COR-L47 (cell line): ENCODE measurements at places on chromosomes 2 and 18.

DNA sequence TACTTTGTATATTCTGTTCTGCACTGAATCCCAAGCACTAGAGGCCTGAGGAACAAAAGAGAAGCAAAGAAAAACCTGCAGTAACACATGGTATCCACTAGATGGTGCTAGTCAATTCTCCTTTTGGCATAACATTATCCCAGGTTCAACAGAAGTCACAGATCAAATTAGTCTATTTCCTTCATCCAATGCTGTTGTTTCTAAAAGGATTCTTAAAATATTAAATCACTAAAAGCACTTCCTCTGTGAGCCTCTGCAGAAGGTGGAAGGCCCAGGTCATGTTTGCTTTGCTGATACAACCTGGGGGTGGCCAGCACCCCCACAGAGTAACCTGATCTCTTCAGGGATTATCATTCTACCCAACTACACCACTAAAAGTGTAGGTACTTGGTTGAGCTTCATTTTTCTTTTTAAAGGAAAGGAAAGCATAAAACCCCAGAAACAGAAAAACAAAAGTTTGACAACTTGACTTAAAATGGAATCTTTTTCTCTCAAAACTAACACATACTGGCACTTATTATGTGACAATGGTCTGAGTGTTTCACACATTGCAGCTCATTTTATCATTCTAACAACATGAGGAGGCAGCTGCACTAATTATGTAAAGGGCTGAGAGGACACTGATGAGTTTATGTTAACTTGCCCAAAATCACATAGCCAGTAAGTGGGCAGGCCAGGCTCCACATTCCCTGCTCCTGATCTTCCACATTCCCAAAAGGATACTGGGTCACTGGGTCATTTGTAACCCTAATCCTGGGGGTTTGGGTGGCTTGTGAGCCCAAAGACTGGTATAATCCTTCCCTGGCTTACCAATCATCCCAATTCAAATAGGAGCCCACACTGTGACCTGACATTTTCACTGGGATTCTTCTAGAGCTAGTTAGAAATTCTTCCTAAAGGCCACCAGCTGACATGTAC lies 66.8 kb upstream of the DNER start:
- no peak for DNase-seq

DNA sequence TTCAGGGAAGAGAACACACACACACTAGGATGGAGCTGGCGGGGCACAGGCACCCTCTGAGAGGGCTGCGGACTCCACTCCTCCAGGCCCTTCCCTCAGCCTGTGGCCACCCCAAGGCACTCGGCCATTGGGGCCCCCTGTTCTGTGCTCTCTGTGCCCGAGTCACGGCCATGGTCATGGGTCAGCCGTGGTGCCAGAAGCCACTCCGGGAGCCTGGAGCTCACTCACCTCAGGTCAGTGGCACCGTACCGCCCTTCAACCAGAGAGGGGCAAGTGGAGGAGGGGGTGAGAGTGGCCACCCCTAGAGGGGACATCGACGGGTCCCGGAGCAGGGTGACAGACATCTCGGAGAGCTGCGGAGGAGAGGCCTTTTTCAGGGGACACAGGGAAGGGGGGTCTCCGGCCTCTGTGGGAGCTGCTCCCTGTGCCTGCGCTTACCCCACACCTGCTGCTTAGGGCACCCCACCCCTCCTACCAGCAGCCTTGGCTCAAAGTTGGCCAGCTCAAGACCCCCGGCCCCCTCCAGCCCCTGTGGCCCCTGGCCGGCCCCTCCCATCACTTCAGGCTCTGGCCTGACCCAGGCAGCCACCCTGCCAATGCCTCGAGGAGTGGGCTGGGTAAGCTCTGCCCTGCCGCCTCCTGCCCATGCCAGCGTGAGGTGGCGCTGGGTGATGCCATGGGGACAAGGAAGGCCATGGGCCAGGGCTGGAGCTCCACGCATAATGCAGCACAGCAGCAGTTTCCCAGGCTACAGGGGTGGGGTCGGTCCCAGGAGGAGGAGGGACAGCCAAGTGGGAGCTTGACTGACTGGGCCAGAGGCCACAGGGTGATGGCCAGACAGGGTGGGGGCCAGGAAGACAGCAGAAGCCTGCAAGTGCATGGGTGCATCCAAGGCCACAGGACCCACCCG lies 29.3 kb downstream of the AQP12A start:
- DNase-seq: no peak

DNA sequence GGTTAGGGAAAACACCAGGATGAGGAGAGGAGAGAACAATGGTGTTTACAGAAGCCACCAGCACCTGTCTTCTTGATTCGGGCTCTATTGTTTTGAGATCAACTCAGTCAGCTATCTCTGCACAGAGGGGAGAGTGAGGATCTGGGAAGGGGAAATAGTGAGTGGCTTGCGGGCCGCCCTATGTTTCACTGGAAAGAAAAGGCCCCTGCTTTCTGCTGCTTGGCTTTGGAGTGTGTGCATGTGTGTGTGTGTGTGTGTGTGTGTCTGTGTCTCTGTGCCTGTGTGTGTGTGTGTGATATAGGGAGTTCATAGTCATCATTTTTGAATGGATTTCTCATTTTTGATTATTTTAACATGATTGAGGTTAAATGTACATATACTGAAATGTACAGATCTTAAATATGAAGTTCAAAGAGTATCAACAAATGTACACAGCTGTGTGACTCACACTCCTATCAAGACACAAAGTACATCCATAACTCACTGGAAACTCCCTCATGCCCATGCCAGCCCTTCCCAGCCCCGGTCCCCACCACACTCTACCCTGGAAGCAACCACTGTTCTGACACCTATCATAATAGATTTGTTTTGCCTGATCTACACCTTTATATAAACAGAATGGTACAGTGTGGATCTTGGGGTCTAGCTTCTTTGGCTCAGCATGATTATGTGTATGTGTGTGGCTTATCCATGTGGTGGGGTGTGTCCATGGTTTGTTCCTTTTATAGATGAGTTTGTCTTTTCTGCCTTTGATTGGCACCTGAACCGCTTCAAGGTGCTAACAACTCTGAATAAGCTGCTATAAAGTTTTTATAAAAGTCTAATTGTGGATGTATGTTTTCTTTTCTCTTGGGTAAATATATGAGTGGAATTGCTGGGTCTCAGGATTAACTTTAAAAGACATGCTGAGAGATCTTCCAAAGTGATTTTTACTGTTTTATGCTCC lies 258.3 kb downstream of the SETBP1 start:
- DNase-seq: no peak

GRCh38 chr2:158154596-158154995 lies 52.9 kb downstream of the UPP2 start:
- DNase-seq: no peak

- no peak for DNase-seq
Measured at GRCh38 chr2:190404487-190404886, 3.7 kb upstream of the MFSD6 start.

- DNase-seq: no peak
Measured at GRCh38 chr2:215826838-215827441, 186.4 kb downstream of the MREG start.

DNA sequence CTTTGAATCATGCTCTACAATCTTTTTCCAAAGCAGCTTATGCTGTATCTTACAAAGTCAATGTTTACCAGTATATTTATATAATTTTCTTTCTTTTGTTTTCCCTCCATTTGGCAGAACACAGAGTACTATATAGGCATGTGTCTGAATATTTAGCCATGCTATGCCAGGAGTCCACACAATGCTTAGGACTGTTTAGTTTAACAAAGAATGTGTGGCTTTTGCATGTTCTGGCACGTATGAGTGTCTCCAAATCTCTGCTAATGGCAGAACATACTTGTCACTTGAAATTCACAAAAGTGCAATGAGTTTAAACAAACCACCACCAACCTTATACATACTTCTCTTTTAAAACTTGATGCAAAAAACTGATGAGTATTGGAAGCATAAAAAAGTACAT lies 268.0 kb downstream of the NR4A2 start:
- DNase-seq: no peak

GRCh38 chr2:150282357-150282756 lies 205.1 kb downstream of the RND3 start:
- DNase-seq: no peak

GRCh38 chr2:235244255-235245220 lies 249.3 kb upstream of the AGAP1 start:
- DNase-seq: no peak

- DNase-seq: no peak
Measured at GRCh38 chr18:8719192-8719591, 13.8 kb downstream of the MTCL1 start.

DNA sequence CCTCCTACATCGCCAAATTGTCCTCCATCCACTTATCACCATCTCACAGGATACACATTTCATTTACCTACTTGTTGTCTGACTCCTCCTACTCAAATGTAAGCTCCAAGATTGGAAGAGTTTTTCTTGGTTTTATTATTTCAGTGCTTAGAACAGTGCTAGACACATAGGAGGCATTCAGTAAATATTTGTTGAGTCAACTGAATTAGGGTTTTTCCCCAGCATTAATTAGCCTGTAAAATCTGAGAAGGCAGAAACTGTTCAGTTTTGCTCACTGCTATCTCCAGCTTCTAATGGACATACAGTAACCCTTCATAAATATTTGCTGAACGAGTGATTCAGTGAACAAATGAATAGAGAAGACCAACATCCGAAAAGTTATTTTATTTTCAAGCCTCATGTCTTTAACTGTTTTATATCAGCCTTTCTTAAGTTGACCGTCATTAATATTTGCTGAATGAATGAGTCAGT lies 800 bp downstream of the TTC21B start:
- DNase-seq: no peak

- DNase-seq: no peak
Measured at GRCh38 chr2:85554980-85555612, 6.2 kb downstream of the GGCX start.

DNA sequence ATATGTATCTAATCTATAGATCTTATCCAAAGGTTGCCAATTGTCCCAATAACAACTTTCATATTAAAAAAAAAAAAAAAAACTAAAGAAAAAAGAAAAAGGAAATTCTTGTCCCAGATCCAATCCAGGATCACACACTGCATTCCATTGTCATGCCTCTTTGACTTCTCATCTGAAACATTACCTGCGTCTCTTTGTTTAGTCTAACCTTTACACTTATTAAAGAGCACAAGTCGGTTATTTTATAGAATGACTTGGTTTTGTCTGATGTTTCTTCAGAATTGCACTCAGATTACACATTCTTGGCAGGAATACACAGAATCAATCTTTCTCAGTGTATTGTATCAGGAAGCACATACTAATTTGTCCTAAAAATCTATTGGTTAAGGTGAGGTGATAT lies 392.5 kb upstream of the KLHL29 start:
- DNase-seq: no peak

DNA sequence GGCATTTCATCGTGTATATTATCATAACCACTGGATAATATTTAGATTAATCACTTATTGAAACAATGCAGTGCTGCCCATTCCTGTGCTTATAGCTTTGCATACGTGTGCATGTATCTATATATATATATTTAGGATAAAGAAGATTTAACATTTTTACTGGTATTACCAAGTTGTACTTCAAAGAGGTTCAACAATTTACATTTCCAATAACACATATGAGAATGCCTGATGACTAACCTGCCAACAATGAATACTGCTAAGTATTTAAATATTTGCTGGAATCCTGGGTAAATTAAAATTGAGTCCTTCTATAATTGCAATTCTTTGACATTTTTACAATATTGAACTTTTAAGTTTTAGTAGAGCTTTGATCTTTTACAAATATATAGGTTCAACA lies 111.4 kb downstream of the SLC39A10 start:
- no peak for DNase-seq

GRCh38 chr2:72097276-72097675 lies 50.4 kb downstream of the CYP26B1 start:
- no peak for DNase-seq

DNA sequence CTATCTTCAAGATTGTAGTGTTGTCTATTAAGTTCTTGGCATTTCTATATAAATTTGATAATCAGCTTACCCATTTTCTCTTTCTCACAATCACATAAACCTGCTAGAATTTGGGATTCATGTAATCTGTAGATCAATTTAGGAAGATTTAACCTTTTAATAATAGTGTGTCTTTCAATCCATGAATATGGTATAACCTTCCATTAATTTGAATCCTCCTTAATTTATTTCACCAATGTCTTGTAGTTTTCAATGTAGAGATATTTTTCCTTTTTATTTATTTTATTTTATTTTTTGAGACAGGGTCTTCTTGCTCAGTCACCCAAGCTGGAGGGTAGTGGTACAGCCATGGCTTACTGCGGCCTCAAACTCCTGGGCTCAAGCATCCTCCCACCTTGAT lies 20.2 kb downstream of the SANBR start:
- no peak for DNase-seq

DNA sequence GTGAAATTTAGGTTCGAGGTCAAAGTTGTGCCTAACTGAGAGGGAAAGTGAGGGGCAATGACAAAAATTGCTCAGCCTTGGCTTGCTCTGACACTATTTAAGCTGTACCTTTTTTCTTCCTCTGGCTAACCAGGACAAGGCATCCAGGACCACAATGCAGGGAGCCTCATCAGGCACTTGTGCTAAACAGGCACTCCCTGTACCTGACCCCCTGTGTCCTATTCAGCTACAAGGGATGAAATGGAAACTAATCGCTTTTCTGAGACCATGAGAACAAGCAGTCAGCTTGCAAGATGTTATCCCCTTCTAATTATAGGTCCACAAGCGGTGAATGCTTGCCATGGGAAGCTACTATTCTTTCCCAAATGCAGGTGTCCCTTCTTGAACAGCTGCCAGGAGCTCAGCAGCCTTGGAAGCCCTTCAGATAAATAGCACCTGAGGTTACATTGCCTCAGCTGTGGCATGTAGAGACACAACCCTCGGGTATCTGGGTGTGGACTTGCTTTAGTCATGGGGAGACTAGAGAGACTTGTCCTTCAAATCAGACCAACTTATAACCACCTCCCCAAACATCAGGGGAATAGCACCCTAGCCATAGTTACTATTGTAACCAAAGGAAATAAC lies 19.1 kb upstream of the ITGA6 start:
- DNase-seq: peak; percentile 97

GRCh38 chr2:152355409-152355831 lies 20.4 kb downstream of the FMNL2 start:
- no peak for DNase-seq

- no peak for DNase-seq
Measured at GRCh38 chr2:36356990-36357846, 1.6 kb downstream of the CRIM1 start.
